NCI-H1436 treated with DMSO at 0.1 percent for 48 hours (cell line): ENCODE measurements at places on chromosomes 13 and 19.

DNA sequence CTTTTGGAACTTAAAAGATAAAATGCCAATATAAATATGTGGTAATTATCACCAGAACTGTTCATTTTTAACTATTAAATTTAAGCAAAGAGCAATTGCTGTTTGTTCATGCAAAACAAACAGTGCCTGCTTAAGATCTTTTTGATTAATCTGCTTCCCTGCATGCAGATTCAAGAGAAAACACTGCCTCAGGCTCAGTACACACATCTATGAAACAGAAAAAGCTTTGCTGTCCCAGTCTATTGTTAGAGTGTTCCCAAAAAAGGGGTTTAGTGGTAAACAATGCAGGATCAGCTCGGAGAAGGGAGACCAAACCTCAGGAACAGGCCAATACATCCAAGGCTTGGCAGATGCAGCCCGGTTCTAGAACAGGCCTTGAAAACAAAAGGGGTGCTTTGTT is 49.3 kb upstream of the TDRD3 start:
- DNase-seq, result no peak

DNA sequence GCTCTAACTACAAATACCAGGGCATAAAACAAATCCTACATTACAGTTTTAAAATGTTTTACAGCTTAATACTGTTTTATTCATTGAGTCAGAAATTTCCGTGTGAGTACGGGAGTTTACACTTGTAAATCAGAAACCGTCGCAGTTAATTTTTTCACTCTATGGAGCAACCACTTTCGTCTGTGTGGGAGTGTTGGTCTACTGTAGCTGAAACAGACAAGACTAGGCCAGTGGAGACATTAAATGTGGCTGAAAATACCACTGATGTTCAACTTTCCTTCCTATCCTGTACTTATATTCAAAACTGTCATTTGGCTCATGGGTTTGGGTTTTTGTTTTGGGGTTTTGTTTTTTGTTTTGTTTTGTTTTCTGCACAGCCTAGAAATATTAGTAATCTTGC is 268.7 kb downstream of the DCT start:
- no peak for DNase-seq

GRCh38 chr19:56667311-56667870 is 4.2 kb downstream of the ZNF835 start:
- DNase-seq, result no peak

GRCh38 chr13:40682449-40683240 is 16.2 kb upstream of the FOXO1 start:
- DNase-seq, result no peak

- DNase-seq, result no peak
Measured at GRCh38 chr19:18856385-18857126, 24.8 kb downstream of the UPF1 start.

DNA sequence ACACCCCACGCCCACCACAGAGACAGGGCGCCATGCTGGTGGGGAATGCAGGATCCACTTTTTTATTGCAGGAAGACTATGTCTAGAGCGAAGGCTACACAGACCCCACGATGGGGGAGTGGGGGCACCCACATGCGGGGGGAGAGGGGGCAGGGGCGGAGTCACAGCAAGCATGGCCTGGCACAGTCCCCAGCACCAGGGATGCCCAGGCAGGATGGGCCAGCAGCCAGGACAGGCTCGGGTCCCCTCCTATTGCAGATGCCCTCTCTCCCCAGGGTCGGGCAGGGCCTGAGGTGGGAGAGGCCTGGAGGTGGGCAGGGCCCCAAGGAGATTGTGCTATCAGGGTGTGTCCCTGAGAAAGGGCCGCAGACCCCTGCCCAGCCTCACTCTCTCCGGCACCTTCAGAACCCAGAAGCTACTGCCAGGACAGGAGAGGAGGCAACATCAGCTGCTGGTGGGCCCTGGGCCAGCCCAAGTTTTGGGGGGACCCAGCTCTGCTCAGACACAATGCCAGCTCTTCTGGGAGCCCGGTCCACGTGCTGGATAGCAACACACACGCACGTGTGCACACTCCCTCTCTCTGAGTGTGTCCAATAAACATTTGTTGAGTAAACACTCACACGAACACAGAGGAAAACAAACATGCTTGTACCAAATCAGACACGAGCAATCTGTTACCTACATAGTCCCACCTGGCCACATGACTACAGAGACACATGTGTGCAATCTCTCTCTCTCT is 6.5 kb downstream of the DIRAS1 start:
- DNase-seq, result no peak
